ENCODE measurements at places on chromosomes 4 and X.

DNA sequence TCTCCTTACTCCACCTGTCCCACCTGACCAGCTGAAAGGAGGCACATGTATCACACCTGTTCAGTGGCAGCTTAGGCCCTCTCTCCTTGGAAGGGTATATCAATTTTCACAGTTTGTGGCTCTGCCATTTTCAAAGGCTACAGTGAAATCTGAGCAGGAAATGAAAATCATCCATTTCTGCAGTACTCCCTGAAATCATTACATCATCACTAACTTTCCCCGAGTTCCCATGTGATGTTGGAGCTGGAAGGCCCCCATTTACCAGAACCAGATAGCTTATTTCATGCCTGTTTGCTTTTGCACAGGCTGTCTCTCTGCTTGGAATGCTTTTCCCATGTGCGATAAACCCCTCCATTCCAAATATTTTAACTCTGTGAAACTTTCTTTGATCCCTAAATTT is 31.0 kb upstream of the STX18 start:
- no peak for DNase-seq

DNA sequence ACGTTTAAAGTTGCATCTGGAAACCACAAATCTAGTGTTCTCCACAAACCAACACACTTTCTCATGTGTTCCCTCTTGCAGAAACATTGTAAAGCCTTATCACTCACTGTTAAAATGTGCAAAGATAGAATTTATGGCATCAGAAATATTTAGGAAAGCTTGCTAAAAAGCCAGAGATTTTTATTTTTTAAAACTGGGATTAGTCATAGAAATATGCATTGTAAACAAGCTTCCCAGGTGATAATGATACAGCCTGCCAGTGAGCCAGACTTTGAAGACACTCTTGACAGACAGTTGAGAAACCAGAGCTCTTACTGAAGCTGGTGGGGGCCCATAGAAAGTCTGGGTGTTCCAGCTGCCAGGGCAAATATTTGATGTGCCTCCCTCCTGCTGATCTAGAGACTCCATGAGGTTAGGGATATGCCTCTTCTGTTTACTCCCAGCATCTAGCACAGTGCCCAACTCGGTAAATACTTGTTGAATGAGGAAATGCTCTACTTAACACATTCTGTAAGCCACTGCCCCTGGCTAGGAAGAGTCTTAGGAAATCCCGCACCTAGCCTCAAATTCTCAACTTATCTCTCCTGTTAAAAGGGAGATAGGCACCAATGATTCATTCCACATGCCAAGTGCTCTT is 179.0 kb upstream of the RASGEF1B start:
- no peak for DNase-seq

DNA sequence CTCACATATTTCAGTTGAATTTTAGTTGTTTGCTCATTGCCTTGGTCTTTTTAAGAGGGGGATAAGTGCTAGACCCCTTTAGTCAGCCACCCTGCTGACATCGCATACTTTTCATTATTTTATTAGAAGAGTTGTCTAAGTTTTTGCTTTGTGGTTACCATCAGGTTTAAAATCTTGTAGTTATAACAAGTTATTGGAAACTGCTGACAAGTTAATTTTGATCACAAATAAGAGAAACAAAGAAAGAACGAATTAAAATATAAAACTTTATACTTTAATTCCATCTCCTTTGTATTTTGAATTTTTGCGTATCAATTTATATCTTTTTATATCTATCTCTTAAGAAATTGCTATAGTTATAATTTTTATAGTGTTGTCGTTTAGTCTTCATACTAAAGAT is 679.7 kb downstream of the TECRL start:
- DNase-seq, result no peak

DNA sequence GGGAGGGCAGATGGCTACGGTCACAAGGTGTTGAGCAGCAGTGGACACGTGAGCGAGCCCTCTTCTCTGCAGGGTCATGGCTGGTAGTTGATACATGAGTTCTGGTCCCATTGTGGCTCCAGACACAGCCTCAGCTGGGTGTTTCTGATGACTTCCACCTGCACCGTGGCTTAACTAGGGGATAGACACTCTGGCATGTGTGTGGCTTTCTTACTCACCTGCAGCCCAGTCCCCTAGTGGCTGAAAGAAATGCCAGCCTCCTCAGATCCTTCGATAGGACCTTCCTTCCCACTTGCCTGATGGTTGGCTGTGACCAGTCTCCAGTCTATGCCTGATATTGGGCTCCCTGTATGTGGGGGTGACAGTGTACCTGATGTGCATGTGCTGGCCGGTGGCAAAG is 5.0 kb downstream of the GPR78 start:
- no peak for DNase-seq

DNA sequence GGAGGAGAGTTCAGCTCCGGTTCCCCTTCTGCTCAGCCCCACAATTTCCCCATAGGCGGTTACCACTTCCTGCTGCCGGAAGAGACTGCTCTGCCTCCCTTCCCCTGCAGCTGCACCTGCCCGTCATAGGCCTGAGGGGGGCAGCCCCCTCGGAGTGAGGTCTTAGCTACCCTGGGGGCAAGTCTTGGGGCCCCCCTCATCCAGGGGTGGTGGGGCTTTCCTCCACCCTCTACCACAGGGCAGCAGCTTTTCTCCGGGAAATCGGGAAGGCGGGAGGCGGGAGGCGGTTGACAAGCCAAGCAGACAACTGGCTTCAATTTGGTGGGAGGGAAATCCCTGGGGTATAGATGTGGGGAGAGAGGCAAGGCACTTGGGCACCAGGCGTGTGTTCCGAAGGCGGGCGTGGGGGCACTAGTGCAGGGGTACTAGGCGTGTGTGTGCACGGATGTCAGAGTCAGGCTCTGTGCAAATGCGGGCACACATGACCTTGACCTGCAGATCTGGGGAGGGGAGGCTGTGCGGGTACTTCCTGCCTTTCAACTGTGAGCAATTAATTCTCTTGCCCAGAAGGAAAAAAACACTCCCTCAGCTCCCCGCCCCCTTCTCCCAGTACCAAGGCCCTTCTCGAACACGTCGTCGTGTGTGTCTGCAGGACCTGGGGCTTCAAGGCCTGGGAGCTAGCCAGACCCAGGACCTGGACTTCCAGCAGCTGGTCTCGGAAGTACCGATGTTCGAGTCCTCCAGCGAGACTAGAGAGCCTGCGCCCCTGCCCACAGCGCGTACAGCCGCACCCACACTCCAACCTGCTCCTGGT is 1.0 kb upstream of the ARHGAP4 start:
- DNase-seq, result peak; percentile 89

- DNase-seq, result no peak
These were observed 162.9 kb upstream of the NOCT start for GRCh38 chr4:138852681-138853080.

DNA sequence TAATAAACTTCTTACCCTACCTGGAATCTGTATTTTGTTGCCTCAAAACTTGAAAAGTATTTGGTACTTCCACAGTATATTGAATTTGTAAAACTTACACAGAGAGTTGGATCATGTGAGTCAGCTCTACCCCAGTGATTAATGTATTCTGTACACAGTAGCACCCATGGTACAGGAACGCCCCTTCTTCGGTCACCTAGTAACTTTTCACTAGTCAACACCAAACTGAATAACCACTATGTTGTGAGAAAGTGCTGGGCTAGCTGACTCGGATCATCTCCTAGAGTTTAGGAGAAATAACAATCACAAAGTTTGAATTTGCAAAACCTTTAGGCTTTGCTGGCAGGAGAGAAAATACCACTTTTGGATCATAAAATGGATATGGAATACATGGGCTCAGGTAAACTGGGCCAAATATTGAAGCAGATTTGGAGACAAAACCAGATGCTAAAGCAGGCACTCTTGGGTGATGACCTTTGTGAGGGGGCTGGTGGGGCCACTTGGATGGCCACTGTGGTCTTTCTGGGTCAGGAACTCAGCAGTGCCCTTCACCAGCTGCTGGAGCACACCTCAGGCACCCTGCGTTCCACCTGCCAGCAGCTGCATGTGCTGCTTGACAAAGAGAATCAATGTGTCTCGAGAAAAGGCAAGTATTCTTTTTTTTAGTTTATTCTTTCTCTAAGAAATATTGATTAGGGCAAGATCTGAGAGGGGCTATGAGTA is at the start of gene DTHD1:
Gene DTHD1 (plus strand): TSS at position 233 of the 723 bp plus-strand sequence. CDS start 143 bp downstream, at position 376.
- peak; percentile 54 for DNase-seq

- no peak for DNase-seq
These were observed 19.1 kb downstream of the C4orf17 start for GRCh38 chr4:99529956-99530355.

GRCh38 chr4:6917461-6918271 is 8.0 kb downstream of the TBC1D14 start:
- DNase-seq, result peak; percentile 52

DNA sequence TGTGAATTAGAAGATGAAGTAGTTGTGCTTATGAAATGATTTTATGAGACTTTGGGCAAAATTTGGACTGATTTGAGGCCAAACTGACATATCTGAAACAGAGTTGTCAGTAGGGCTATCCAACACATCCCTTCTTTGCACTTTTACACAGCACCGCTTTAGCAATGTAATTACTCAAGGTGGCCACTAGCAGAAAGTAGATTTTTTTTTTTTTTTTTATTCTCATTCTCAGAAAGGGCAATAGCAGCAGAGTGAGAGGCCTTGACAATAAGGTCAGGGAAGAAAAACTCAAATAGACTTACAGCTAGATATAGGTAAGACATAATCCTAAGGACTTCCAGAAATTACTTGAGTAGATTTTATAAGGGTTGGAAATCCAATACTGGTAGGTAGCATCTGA is 414.3 kb downstream of the NAP1L3 start:
- DNase-seq, result no peak

Data from CD4-positive, alpha-beta T cell treated with Interferon alpha-2 for 1 hour (primary cell).